PC-9 (cell line): ENCODE measurements at places on chromosomes 1 and 21. TPM values are rescaled to one million over a fixed set of nuclear protein-coding genes. Genes with fewer than 3 reads are reported as not detected.

Gene BSND
- total RNA-seq: 0.09 TPM in 1 of 2 replicates, not detected in the other

Gene FCAMR
- not detected in 2 replicates for total RNA-seq

Gene CD1E
- total RNA-seq: not detected in 2 replicates

Gene DIRAS3
- not detected in 2 replicates for total RNA-seq

Gene EPHA10
- 7.6 and 12.1 TPM in 2 replicates for total RNA-seq

Gene MYOC
- total RNA-seq: not detected in 2 replicates

Gene PAFAH2
- 13.0 and 13.9 TPM in 2 replicates for total RNA-seq

Gene UBE2U
- not detected in 2 replicates for total RNA-seq

- DNase-seq: no peak
These were observed 356.8 kb upstream of the C1orf87 start for GRCh38 chr1:60430375-60430774.

DNA sequence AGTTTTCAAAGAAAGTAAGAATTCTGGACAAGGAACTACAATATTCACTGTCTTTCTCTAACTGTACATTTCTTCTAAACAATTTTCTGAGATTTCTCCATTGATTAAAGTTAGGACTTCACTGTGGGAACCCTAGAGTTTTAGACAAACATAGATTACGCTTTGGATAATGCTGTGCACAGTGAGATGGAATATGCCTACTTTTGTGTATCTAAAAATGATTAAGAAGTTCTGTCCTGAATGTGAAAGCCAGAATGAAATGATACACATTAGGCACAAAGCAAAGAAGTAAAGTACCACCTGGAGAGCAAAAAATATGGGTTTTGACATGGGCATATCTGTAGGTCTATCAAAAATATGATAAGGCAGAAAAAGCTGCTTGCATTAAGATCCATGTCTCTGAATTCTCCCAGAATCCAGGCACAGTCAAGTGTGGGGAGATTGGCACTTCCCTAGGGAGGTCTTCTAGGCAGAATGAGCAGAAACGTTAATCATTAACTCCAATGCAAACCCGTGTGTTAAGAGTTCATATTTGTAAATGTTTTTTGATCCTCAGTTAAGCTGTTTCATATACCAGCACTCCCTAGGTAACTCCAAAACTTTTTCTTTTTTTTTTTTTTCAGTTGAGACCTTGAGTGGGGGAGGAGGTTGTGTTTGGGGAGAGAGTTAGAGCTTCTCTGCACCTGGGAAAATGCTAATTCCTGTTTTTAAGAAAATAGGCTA is 467.1 kb downstream of the LMO4 start:
- DNase-seq: no peak

GRCh38 chr1:245361065-245361464 is 206.3 kb downstream of the KIF26B start:
- no peak for DNase-seq

- no peak for DNase-seq
These were observed 20.3 kb upstream of the A3GALT2 start for GRCh38 chr1:33341190-33341589.

GRCh38 chr1:31523769-31524168 is 52.5 kb upstream of the TINAGL1 start:
- no peak for DNase-seq

DNA sequence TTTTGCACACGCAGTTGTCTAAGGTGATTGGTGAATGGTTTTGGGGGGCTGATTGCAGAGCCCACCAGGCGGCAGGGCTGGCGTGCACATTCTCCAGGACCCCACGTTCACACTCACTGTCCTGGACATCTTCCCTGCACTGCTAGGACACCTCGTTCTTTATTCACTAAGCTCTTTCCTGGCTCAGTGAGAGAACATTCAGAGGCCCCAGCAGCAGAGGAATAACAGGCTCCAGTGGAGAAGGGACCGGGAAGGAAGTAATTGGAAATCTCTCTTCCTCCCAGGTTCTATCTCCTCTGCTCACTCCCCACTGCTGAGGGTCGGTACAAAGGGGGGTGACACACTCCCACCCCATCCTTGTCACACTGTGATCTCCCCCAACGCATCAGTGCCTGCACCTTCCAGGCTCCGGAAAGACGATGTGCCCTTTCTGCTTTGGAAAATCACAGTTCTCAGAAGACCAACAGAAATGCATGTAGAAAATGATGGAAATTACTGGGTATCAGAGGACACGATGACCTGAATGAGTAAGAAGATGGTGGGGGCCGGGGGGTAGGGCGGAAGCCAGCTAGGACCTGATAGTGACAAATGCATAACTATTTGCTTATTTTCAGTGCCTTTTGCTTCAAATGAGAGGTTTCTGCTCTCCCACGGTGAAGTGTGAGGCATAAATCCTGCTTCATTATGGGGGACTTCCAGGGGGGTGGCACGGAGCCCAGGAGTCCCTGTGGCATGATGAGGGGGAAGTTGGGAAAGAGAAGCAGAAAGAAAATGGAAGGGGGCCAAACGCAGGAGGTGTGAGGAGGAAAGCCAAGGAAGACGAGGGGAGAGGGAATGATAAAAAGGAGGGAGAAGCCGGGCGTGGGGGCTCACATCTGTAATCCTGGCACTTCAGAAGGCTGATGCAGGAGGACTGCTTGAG is 25.2 kb upstream of the KIF26B start:
- no peak for DNase-seq

GRCh38 chr21:27673581-27673980 is 706.7 kb upstream of the ADAMTS5 start:
- no peak for DNase-seq

- DNase-seq: no peak
These were observed 14.7 kb upstream of the CHIA start for GRCh38 chr1:111275780-111276433.
